ENCODE measurements at places on chromosomes 7 and 10. TPM values are rescaled to one million over a fixed set of nuclear protein-coding genes. Genes with fewer than 3 reads are reported as not detected.

Gene GPR15LG
- polyA plus RNA-seq: not detected

Gene GSTO2
- 1.7 TPM for polyA plus RNA-seq

Gene FXYD4
- not detected for polyA plus RNA-seq

Gene GDF2
- not detected for polyA plus RNA-seq

Gene TNS3
- 131 TPM for polyA plus RNA-seq

Gene DGKB
- 0.04 TPM for polyA plus RNA-seq

Gene C10orf105
- polyA plus RNA-seq: 0.01 TPM

Gene MOGAT3
- polyA plus RNA-seq: not detected

Gene LRRN3
- 12.0 TPM for polyA plus RNA-seq

Gene PSPH
- polyA plus RNA-seq: 66.0 TPM

Gene VTI1A
- polyA plus RNA-seq: 17.1 TPM

Gene ANKRD61
- polyA plus RNA-seq: 0.22 TPM

Gene ZNF485
- polyA plus RNA-seq: 1.2 TPM

Gene SYT15B
- polyA plus RNA-seq: 0.11 TPM

Gene GARS1
- polyA plus RNA-seq: 829 TPM

Gene VPS37D
- 1.8 TPM for polyA plus RNA-seq

Gene CNNM1
- polyA plus RNA-seq: 0.14 TPM

Gene AGAP4
- polyA plus RNA-seq: 13.0 TPM

Gene ITGA8
- polyA plus RNA-seq: 0.25 TPM

Gene CHCHD3
- 77.8 TPM for polyA plus RNA-seq

Gene GATAD1
- 31.7 TPM for polyA plus RNA-seq

Gene FRMD4A
- polyA plus RNA-seq: 45.7 TPM

Gene RASSF4
- 11.2 TPM for polyA plus RNA-seq

Gene LIPN
- not detected for polyA plus RNA-seq

Gene PLEKHS1
- polyA plus RNA-seq: not detected

Gene TCF7L2
- 7.7 TPM for polyA plus RNA-seq

Gene HOGA1
- polyA plus RNA-seq: 0.41 TPM

Gene UCMA
- polyA plus RNA-seq: not detected

Gene GFRA1
- polyA plus RNA-seq: 7.5 TPM

Gene NEUROG3
- not detected for polyA plus RNA-seq

Gene EBF3
- polyA plus RNA-seq: not detected

Gene DYNC1I1
- polyA plus RNA-seq: 0.06 TPM

Gene URGCP
- 25.5 TPM for polyA plus RNA-seq

Gene GNB2
- polyA plus RNA-seq: 114 TPM

Gene SLC39A12
- polyA plus RNA-seq: not detected

Gene TMEM72
- not detected for polyA plus RNA-seq

Gene SNCG
- 4.6 TPM for polyA plus RNA-seq

Gene NUDT13
- 1.4 TPM for polyA plus RNA-seq

Gene SRGN
- 137 TPM for polyA plus RNA-seq

Gene SVOPL
- polyA plus RNA-seq: not detected

Gene WDR86
- 0.15 TPM for polyA plus RNA-seq

Gene ABCB1
- 2.9 TPM for polyA plus RNA-seq

Gene ANKRD1
- polyA plus RNA-seq: 0.53 TPM

Gene HPSE2
- polyA plus RNA-seq: not detected

Gene AMZ1
- 0.67 TPM for polyA plus RNA-seq

Gene HOXA2
- polyA plus RNA-seq: 4.1 TPM

Gene OTUD1
- polyA plus RNA-seq: 1.2 TPM

Gene HOXA7
- 5.3 TPM for polyA plus RNA-seq

Gene MRC1
- not detected for polyA plus RNA-seq
